NCI-H2081 treated with DMSO at 0.1 percent for 48 hours (cell line): ENCODE measurements at places on chromosomes 12 and 14.

DNA sequence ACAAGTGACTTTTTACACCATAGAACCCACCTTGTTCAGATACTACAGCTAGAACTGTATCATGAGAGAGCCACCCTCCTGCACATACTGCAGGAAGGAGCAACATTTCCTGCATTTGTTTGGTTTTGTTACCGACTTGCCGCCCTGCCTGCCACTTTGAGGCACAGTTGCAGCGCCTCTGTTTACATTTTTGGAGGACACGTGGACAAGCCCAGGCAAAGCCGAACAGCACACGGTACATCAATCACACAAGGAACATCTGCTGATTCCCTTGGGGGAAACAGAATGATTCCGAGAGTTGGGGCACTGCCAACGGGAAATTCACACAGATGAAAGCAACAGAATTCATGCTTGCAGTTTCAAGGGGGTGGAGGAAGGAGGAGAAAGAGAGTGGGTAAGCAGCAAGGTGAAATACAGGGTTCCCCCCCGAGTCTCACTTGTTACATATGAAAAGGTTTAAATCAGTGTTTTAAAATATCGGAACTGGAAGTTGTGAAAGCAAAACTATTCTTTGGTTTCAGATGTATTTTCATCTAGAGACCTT lies 110.7 kb downstream of the BTG1 start:
- no peak for DNase-seq

- DNase-seq: no peak
Observed at GRCh38 chr12:99370421-99371138, 277.0 kb upstream of the GARIN6 start.

DNA sequence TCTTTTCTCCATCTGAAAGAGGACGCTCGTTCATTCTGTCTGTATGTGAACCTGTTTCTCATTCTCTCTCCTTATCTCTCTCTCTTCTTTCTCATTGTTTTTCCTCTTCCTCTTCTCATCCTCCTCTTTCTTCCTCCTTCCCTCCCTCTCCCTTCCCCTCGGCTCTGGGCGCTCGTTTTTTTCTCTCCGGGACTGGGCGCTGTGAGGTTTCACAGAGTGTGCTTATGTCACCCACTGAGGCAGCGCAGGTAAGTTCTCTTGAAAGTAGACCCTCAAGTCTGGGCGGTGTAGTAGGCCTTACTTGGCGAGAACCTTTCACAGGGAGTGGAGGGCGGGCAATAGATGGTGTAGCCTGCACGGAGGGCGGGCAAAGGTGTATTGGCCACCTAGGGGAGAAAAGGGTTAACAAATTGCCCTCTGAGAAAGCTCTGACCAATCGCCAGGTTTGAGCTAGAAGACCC lies 4.5 kb upstream of the SIX1 start:
- no peak for DNase-seq

- DNase-seq: no peak
Observed at GRCh38 chr12:89695100-89695499, 13.5 kb downstream of the ATP2B1 start.

- DNase-seq: no peak
Observed at GRCh38 chr14:93799989-93800921, 12.0 kb upstream of the PRIMA1 start.

- no peak for DNase-seq
Observed at GRCh38 chr12:27913999-27914614, 58.4 kb downstream of the PTHLH start.

DNA sequence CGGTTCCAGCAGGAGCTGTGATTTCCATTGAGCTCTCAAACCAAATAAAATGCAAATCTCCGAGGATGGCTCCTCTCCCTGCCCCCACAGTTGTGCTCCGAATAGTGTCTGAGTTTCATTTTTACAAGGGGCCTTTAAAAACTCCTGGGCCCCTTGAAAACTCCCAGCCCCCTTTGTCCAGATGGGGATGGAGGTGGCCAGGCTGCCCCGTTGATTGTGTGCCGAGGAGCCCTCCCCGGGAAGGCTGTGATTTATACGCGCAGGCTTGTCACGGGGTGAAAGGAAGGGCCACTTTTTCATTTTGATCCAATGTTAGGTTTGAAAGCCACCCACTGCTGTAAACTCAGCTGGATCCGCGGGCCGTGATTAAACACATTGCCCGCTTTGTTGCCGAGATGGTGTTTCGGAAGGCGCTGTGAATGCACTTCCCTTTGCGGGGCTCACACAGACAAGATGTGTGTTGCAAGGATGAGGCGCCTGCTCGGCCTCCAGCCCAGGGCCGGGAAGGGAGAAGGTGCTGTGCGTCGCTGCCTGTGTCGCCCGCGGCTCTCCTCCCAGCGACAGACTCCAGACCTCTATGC lies 98.8 kb downstream of the TMEM132C start:
- DNase-seq: no peak

DNA sequence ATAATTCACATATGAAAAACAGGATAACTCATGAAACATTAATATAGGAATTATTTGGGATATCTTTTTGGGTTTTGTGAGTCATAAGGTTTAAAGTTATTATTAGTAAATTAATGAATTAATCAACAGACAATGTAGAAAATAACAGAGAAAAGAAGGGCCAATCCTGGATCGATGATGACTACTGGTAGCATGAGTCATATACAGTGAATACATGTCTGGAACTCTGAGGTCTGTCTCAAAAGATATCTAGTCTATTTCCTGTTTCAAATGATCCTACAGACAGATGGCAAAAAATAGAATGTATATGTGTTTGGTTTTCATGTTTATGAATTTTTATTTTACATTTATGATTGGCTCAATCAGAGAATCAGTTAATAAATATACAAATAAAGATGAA lies 86.4 kb upstream of the RTL1 start:
- DNase-seq: no peak

- DNase-seq: no peak
Observed at GRCh38 chr14:104085032-104085888, at the start of gene ASPG. ASPG (plus strand) TSS chr14:104085700; CDS start chr14:104085771, 71 bp downstream.

DNA sequence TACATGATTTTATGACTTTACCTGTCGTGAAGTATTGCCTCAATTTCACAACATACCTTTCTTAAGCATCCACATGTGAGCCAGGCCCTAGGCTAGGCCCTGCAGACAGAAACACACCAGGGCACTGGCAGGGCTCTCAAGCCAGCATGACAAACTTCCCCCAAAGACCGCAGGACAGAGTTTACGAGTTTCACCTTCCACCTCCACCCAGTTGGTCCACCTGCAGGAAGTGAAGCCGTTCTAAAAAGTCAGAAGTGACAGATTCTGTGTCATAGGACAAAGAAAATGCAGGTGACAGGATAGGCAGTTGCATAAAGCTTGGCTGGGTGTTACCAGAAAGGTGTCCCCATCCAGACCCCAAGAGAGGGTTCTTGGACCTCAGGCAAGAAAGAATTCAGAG lies 382.3 kb downstream of the PCNX1 start:
- DNase-seq: no peak

DNA sequence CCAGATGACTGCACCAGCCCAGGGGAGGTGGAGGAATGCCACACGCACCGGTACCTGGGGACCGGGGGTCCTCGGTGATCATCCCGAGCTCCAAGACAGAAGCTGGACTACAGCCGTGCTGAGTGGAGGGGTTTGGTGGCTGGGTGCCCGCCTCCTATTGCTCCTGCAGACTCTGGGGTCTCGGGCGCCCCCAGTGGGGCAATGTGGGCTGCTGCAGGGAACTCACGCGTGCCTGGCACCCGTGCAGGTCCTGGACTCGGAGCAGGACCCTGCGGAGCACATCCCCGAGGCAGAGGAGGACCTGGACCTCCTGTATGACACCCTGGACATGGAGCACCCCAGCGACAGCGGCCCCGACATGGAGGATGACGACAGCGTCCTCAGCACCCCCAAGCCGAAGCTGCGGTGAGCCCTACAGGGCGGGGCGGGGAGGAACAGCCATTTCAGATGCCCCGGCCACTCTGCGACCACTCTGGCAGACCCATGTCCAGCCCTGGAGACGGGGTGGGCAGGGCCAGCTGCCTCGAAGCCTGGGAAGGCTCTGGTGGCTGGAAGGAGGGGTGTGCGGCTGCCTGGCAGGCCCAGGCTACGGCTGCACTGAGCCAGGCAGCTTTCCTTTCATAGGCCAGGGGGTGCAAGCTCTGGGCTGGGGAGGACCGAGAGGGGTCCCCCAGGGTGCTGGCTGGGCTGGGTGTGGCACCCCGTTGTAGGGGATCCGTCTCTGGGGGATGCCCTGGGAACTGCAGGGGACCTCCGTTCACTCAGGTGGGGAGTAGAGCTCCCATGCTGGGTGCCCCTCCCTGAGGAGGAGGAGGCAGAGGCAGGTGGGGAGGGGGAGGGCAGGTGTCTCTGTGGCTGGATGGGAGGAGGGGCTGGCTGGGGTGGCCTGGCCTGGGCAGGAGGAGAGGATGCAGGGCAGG lies 21.6 kb upstream of the TEX22 start:
- DNase-seq: no peak

DNA sequence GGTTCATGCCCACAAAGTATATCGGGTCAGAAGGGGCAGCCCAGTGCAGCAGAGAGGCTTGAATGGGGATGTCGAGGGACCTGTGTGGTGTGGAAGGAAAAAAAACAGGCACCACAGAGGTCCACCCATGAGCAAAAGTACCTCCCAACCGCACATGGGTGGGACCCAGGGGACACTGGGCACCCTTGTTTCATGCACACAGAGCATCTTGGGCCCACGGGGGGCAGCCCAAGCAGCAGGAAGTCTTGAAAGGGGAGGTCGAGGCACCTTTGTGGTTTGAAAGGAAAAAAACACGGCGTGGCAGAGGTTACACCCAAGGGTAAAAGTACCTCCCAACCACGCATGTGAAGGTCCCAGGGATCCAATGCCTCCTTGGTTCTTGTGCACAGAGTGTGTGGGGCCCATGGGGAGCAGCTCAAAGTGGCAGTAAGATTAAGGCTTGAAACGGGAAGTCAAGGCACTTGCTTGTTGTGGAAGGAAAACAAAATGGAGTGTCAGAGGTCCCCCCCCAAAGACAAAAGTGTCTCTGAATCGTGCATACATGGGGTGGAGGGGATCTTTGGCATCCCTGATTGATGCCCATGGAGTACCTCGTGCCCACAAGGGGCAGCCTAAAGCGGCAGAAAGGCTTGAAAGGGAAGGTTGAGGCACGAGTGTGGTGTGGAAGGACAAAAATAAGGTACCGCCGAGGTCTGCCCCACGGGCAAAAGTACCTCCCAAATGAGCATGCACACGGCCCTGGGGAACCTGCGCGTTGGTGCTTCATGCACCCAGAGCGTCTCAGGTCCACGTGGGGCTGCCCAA lies 575.5 kb downstream of the ALG10 start:
- DNase-seq: no peak

DNA sequence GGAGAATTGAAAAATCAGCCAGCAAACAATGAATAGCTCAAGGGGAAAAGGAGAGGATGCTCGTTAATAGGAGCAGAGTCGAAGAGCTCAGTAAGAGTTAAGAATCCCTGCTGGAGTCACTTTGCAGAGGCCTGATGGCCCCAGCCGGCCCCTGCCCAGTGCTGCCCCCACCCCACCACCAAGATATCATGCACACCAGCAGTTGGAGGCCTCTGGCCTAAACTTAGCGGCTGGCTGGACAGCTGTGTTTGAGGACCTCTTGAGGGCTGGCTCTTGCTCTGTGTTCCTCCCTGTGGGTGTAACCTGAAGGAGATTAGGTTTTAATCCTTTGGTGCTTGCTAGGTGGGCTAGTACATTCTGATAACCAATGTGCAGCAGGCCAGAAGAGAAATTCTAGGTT lies 142.0 kb downstream of the PLXNC1 start:
- DNase-seq: no peak

DNA sequence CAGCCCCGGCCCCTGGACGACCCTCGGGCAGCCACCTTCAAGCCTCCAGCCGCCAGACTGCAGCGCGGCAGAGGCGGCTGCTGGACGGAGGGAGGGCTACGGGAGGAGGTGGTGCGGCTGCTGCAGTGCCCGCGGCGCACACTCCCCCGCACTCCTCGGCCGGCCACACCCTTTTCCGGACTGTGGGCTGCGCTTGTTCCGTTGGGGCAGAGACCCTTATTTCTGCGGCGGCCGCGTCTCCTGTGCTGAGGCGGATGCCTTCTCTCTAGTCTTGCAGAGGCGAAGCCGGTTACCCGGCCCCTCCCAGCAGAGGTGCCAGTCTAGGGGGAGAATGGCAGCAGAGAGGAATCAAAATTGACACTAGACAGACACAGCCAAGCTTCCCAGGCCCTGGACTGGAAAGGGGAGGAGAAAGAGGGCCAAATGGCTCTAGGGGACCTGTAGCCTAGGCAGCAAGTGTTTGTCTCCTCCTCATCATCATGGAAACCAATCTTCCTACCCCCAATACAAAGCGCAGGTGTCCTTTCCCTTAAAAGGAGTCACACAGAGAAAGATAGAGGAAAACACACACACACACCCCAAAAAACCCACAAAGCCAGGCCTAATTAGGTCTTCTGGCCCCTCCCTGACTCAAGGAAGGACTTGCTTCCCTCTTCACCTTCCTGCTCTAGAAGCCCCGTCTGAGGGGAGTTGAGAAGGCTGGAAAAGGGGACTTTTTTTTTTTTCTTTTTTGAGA lies 1.3 kb downstream of the ESYT1 start:
- DNase-seq: no peak

GRCh38 chr12:111436811-111437210 lies 31.1 kb downstream of the SH2B3 start:
- DNase-seq: no peak

DNA sequence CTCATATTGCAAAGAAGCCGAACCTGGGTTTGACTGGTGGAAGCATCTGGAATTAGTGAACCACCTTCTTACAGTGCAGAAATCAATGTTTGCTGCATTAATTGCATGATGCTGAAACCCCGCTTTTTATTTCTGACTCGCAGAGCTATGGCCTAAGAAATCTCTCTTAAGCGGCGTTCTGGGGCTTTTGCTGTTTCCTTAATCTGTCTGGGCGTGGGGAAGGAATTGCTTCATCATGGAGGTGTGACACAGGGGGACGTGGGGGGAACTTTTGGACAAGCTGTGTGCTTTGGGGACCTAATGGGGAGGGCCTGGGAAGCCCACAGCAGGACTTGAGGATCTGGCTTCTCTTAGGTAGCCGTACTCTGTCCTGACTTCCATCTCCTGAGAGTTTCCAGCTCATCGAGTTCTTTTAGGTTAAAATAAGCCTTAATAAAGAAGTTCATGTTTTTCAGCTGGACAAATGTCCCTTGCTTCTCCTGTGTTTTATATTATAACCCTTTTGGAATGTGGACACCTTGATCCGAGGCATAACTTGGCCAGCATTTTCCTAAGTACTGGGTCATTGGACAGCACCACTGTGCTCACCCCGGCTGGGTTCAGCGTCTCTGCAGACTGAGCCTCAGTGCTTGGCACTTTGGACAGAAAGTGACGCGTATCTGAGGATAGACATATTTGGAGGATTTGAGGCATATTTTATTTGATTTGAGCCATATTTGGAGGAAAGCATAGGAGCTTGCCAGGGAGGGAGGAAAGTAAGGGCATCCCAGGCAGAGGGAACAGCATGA lies 192.1 kb upstream of the MYL2 start:
- no peak for DNase-seq

- DNase-seq: no peak
Observed at GRCh38 chr14:104114421-104115130, 23.8 kb upstream of the KIF26A start.
